ENCODE measurements at places on chromosomes 11 and 22.

GRCh38 chr11:78641541-78641940 is 66.9 kb upstream of the NARS2 start:
- DNase-seq: no peak

- DNase-seq: no peak
Measured at GRCh38 chr22:41505511-41506220, 36.7 kb downstream of the ACO2 start.

DNA sequence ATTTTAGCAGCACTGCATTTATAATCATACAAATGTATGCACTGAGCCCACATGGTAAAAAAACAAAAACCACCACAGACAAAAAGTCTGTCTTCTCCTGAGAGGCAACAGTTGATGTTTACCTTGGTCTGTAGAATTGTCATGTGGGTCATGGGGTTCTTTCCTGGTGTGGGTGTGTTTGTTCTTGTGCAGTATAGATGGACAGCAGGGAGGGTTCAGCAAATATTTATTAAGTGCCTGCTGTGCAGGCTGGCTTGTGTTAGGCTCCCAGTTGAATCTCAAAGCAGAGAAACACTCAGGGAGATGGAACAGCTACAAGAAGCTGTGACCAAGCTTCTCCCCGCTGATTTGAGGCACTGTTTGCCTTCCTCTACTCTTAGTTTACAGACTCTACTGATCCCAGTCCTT is 82.2 kb downstream of the PISD start:
- no peak for DNase-seq

DNA sequence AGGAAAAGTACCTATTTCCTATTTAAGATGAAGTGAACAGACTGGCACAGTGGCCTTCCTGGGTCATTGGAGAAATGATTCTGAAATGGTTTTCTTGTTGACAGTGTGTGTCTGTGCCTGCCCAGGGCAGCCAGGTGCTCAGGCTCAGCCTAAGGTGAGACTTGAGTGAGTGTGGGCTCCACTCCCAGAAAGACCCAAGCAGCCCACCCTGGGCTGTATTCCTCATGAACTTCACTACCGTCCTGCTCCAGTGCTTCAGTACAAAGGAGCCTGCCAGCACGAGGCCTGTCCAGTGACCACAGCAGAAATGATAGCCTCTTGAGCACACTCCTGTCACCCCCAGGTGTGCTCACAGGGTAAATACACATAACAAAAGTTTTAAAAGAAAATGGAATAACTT is 49.5 kb downstream of the GAB4 start:
- no peak for DNase-seq

DNA sequence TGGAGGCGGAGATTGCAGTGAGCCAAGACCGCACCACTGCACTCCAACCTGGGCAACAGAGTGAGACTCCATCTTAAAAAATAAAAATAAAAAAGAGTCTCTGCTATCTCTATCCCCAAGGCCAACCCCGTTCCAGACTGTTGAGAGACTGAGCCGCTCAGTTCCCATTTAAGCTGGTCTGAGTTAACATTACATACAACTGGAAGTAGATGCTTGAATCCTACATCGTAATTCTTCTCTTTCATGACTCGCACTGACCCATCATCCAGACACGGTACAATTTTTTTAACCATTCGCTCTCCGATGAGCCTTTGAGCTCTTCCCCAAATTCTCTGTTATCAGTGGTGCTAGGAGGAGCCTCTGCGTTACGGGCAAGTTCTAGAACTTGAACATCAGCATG is 4.9 kb upstream of the CYTH4 start:
- no peak for DNase-seq

- DNase-seq: no peak
Measured at GRCh38 chr11:116053548-116053919, 549.3 kb upstream of the CADM1 start.

DNA sequence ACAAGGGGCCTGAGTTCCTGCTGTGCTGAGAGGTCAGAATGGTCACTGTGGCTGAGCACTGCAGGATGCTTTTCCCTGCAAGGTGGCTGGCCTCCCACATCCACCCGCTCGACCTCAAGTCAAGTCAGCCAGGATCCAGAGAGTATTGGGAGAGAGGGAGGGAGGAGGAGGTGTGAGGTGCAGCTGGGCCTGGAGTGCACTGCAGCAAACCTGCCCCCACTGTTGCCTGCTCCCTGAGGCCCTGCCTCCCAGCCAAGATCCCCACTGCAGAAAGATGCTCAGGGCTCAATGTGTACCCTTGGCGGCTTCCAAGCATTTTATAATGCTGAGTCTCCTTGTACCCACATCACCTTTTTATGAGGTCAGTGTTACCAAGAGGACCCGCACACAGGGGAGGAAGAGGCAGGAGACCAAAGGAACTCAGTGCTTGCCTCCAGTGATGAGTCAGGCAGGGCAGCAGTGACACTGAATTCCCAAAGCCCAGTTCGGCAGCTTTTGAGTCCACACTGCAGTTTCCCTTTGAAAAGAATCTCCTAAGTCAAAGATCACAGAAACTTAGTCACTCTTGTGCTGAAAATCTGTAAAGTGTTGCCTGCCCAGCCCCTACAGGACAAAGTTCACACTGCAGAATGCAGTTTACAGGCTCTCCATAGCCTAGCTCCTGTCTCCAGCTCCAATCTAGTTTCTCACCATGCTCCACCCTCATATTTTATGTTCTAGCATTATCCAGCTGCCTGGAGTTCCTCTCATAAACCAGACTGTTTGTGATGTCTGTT is 3.1 kb downstream of the ENDOD1 start:
- peak; percentile 19 for DNase-seq

GRCh38 chr11:66045177-66045639 is 3.8 kb downstream of the GAL3ST3 start:
- peak; percentile 74 for DNase-seq

DNA sequence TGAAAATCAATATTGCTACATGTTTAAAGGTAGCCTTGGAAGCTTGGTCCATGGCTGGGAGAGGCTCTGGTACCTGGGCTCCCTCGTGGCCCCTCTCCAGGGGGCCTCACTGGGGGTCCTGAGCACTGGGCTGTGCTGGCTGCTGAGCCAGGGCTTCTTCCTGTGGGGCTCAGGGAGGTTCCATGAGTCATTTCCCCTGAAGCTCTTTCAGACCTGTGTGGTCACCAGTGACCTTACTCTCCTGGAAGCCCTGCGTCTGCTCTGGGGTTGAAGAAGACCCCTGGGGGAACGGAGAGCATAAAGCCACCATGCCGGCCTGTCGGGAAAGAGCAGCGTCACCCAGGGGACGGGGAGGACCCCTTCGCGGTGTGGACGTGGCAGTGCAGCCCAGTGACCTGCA is 389.0 kb downstream of the TBC1D22A start:
- DNase-seq: no peak

Measured in activated CD4-positive, alpha-beta T cell treated with anti-CD3 and anti-CD28 coated beads, Interleukin-2, amount 50 U/mL, for 24 hours (primary cell).